ENCODE measurements at places on chromosomes 3 and 15. TPM values are rescaled to one million over a fixed set of nuclear protein-coding genes. Genes with fewer than 3 reads are reported as not detected.

The VGLL3 gene
- 55.3 TPM for total RNA-seq

The CCR5 gene
- 0.22 TPM for total RNA-seq

The ALDH1L1 gene
- 36.8 TPM for total RNA-seq

The SATB1 gene
- total RNA-seq: 28.5 TPM

The PLSCR5 gene
- not detected for total RNA-seq

The GOLGA8S gene
- total RNA-seq: not detected

Measured in tibial nerve (tissue), 4 donors.